ENCODE measurements at places on chromosomes 12 and 14. TPM values are rescaled to one million over a fixed set of nuclear protein-coding genes. Genes with fewer than 3 reads are reported as not detected.

DNA sequence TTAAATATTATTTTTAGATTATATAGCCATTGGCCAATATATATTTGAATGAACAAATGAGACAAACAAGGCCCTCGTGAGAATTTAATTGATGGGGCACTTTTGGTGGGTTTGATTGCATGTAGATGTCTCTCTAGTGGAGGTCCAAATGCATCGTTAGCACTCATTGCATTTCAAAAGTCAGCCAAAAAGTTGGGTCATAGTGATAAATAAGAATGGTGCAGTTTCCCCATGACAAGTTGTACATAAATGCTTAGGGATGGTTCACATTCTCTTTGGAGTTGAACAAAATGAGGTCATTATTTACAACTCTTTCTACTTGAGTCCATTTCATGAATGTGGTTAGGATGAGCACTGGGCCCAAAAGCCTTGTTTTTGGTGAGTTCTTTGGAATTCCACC lies 1.0 kb downstream of the BEST3 start:
- DNase-seq = no peak

GRCh38 chr12:27564612-27565213 lies 40.7 kb downstream of the PPFIBP1 start:
- DNase-seq = no peak

DNA sequence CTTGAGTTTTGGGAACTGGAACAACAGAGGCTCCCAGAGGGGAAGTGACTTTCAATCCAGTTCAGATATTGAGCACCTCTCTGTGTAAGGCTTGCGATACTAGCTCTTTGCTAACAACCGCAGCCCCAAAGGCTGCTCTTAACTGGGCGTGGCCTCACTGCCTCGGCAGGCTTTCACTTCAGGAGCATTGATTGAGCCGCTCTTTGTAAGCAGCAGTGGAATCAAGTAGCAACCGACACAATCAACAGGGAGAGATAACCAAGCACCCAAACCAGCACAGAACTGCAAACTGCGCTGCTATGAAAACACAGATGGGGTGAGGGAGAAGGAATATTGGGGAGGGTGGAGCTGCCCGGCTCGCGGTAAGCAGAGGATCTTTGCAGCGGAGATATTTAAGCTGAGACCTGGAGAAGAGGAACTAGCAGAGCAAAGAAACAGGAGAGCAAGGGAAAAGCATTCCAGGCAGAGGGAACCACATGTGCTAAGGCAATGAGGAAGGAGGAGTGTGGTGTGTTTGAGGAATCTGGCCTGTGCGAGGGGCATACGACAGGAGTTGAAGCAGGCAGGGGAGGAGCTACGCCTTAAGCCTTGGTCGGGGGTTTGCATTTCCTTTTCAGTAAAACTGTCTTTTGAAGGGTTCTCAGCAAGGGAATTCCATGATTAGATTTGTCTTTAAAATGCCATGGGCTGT lies 17.3 kb upstream of the YY1 start:
- no peak for DNase-seq

GRCh38 chr14:79298373-79298772 lies 912.9 kb downstream of the DIO2 start:
- no peak for DNase-seq

GRCh38 chr12:576615-577110 lies 86.6 kb downstream of the NINJ2 start:
- DNase-seq = no peak

The USP44 gene
- 0.34 TPM for total RNA-seq

GRCh38 chr14:50106178-50106577 lies 10.2 kb downstream of the VCPKMT start:
- no peak for DNase-seq

DNA sequence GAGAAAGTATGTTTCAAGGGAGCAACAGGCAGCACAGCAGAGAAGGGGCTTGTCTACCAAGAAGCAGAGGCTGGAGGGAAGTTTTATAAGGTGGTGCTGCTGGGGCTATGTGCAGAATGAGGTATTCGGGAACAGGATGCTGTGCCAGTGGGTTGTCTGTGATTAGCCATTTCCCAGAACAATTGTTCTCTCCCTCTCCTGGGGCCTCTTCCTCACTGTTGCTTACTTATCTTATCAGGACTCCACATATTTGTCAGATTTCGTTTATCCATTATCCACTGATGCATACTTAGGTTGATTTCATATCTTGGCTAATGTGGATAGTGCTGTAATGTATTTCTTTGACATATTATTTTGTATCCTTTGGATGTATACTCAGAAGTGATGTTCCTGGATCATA lies 195.1 kb upstream of the RTL1 start:
- DNase-seq = no peak

DNA sequence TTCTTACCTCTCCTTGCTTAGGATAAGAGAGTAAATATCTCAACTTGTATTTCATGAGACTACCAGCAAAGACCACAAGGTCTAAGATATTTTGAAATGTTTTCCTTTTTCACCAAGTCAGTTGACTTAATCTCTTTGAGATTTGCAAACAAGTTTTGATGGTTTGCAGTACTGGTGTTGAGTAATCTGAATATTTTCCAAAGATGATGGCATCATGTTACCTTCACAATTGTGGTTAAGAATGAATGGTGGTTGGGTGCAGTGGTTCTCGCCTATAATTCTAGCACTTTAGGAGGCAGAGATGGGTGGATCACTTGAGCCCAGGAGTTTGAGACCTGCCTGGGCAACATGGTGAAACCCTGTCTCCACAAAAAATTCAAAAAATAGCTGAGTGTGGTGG lies 225.7 kb downstream of the TMTC2 start:
- DNase-seq = no peak

DNA sequence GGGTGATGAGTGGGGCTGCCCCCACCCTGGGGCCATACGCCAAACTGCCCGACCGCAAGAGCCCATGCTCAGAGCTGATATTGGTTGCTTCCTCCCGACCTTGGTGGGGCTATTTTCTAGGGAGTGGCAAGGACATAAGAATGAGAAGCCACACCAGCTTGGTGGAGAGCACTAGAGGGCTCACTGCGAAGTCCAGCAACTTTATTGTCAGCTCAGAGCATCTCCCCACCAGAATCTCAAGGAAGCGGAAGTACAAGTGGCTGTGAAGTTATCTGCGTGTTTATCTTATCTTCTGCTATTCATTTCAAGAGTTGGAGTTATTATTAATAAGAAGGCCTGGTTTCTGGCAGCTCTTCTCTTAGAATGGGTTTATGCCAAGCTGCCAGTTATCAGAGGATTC lies 4.9 kb upstream of the PLXNC1 start:
- DNase-seq = no peak

GRCh38 chr14:100144996-100145646 lies 14.3 kb downstream of the DEGS2 start:
- DNase-seq = no peak

- DNase-seq = no peak
These were observed 479.2 kb upstream of the RGS6 start for GRCh38 chr14:71452987-71453386.

The ANKS1B gene
- total RNA-seq = 10.0 TPM

DNA sequence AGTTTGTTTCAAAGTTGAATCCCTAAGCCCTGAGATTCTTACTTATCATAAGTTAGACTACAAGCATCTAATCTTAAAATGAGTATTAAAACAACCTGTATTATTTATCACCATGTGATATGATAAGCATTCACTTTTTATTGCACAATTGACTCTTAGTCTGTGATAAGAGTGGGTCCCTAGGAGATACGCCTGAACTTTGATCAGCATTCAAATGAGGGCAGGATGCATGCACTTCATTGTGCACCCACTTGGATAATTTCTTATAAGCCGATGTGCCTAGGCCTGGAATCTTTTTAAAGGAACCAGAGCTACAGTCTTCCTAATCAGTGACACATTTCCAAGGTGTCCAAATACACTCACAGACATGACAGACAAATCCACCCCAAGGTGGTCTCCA lies 31.4 kb upstream of the SPTLC2 start:
- DNase-seq = no peak

DNA sequence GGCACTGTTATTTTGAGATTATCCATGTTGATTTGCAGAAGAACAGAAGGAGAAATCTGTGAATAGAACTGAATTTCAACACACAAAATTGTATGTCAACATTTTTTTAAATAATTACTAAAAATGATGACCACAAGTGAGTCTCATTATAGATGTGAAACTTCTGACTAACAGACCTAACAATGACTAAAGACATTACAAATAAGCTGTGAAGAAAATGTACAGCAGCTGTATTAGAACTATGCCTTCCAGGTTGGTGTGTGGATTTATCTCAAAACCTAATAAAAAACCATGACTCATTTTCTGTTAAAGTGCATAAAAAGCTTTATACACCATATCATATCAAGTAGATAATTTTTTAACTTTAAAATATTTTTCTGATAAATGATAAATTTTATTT lies 22.5 kb upstream of the FOXG1 start:
- DNase-seq = no peak

DNA sequence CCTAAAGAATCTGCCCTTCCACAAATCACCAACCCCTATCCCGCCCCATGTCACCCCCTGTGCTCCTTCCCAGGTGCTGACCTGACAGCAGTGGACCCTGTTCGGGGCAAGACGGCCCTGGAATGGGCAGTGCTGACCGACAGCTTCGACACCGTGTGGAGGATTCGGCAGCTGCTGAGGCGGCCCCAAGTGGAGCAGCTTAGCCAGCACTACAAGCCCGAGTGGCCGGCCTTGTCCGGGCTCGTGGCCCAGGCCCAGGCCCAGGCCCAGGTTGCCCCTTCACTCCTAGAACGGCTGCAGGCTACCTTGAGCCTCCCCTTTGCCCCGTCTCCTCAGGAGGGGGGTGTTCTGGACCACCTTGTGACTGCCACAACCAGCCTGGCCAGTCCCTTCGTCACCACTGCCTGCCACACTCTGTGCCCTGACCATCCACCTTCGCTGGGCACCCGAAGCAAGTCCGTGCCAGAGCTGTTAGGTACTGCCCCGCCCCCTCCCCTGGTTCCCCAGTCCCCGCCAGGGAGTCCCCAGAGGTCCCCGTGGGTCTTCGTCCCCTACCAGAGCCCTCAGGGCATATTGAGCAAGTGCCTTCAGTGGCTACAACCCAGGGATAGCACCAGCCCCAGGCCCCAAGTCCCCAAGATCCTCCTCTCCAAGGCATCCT lies 2.7 kb downstream of the ANKRD33 start:
- peak; percentile 74 for DNase-seq

GRCh38 chr12:52007158-52007921 lies 594 bp downstream of the TAMALIN start:
- peak; percentile 85 for DNase-seq

DNA sequence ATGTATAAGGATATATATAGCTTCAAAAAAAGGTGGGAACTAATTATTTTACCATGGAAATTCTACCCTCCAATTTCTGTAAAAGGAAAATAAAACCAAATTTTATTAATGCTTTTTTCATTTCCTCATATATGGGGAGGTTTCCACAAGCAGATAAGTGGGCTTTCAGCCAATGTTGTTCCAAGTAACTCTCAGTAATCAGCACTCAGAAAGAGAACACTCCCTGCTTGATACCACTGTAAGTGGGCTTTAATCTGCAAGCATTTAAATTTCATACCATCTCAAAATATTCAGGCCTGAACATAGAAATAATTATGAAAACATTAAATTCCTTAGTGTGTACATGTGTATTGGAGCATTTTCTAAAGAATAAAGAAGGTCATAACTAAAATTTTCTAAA lies 827.6 kb downstream of the C12orf50 start:
- DNase-seq = no peak

The HCAR3 gene
- 10.1 TPM for total RNA-seq

GRCh38 chr12:127241072-127241817 lies 1025.7 kb upstream of the TMEM132C start:
- DNase-seq = no peak

The VASH1 gene
- total RNA-seq = 5.8 TPM

- DNase-seq = no peak
These were observed 150.9 kb downstream of the EGLN3 start for GRCh38 chr14:33799705-33800570.

The SSTR1 gene
- 0.98 TPM for total RNA-seq

The AICDA gene
- not detected for total RNA-seq

DNA sequence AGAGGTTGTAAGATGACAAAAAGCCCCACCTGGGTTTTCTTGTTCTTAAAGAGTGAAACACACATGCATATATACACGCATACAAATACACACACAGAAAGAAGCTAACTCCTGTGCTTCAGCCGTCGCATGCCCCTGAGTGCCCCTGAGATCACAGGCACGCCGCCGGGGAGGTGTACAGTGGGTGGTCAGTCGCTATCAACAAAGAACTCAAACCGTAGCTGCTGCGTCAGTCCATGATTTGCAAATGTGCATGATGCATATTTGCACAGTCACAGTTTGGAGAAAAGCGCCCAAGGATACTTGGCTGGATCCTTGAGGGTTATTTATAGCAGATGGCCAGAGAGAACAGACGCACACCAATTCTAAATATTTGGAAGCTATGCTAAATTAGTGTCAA lies 206.9 kb downstream of the TMEM132D start:
- DNase-seq = no peak

The HRK gene
- not detected for total RNA-seq

DNA sequence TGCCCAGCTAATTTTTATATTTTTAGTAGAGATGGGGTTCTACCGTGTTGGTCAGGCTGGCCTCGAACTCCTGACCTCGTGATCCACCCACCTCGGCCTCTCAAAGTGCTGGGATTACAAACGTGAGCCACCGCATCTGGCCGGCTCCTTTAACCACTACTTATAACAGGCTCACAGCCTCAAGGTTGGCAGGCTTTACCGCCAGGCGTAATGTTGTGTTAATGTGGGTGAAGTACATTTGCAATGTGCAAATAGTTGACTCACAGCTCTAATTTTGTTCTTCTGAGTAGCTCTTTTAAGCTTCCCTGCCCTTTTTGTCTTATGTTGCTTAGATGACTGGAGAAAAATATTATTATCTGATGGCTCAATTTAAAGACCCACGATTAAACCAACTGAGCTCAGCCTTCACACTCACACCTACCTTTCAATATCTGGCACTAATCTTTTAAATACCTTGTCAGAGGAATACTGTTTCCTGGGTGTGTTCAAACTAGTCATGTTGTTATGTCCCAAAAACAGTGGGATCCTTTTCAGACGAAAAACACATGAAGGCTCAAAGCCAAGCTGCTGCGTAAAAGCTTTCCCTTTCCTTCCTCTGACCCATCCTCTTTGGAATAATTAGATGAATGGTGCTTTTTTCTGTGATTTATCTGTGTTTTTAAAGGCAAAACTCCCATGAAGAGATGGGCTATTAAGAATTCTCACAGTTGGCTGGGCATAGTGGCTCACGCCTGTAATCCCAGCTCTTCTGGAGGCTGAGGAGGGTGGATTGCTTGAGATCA lies 57.2 kb upstream of the USP44 start:
- no peak for DNase-seq

The SOAT2 gene
- not detected for total RNA-seq

The EFS gene
- 64.4 TPM for total RNA-seq

DNA sequence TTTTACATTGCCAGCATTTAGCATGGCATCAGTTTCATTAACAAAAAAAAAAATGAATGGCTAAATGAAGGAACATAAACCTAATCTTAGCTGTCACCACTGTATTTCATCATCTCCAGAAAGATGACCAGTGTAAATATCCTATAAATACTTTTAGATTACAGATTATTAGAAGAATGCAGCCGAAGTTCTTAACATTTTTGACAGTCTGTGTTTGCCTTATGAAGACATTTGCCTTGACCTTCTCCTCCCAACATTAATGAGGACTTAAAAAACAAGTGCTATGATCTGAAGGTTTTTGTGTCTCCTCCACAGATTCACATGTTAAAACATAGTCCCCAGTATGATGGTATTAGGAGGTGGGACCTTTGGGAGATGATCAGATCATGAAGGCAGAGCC lies 253.0 kb downstream of the SNAPC1 start:
- DNase-seq = no peak

- no peak for DNase-seq
These were observed 249.0 kb downstream of the AACS start for GRCh38 chr12:125314051-125314755.

- DNase-seq = peak; percentile 25
These were observed 206.0 kb upstream of the DIO3 start for GRCh38 chr14:101355284-101355683.

The RNU4-1 gene
- total RNA-seq = not detected

The LTB4R gene
- total RNA-seq = 135 TPM

All from suprapubic skin (tissue), 4 donors.